ENCODE measurements at places on chromosomes 16 and 17.

- DNase-seq: no peak
Observed at GRCh38 chr16:1539720-1540555, 6.5 kb downstream of the TMEM204 start.

- no peak for DNase-seq
Observed at GRCh38 chr17:18159551-18160120, 24.0 kb upstream of the ALKBH5 start.

- no peak for DNase-seq
Observed at GRCh38 chr16:23917621-23918020, 81.8 kb downstream of the PRKCB start.

- DNase-seq: no peak
Observed at GRCh38 chr16:49330562-49331201, 42.9 kb upstream of the C16orf78 start.

DNA sequence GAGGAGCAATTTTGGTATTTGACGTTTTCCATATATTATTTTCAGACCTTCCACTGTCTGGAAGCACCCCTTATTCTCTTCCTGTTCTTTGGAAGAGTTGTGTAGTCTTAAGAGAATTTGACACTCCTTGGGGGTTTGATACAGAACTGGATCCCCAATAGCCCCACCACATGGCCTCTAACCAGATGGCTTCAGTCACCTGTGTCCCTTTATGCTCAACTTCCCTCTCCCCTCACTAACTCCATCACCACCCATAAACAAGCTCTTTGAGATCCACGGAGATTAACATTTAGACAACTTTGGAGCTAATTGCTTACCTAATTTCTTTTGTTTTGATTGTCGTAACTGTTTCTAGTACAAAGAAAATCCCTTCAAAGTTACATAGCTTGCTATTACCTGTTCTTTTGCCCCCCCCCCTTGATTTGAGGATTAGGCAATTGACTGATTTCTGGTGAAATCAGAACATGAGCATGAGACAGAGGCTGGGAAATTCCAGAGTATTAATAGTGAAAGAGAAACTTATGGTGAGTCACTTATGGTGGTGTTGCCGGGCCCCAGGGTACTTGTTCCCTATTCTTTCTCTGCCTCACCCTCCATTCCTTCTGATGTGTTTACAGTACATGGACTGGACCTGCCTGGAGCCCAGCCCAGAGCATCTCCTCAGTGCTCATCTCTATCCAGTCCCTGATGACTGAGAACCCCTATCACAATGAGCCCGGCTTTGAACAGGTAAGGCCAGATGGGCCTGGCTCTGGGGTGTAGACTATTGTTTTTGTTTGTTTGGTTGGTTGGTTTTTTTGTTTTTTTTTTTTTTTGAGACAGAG lies 7.5 kb downstream of the UBE2Z start:
- DNase-seq: peak; percentile 69

- no peak for DNase-seq
Observed at GRCh38 chr17:40556884-40557414, 8.3 kb downstream of the CCR7 start.

DNA sequence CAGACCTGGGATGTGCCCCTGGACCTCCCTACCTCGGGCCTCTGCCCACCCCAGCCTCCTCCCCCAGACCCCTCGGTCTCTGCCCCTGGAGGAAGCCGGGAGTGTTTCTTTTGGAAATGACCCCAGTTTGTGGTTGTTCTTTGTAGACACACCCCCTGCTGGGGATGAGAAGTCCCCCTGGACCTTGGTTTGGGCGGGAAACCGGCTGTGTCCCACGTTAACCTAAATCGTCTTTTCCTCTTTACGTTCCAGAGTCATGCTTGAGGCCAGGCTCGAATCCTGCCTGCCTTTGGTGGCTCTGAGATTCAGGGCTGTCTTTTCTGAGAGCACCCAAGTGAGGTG lies 116.6 kb downstream of the METRNL start:
- no peak for DNase-seq

DNA sequence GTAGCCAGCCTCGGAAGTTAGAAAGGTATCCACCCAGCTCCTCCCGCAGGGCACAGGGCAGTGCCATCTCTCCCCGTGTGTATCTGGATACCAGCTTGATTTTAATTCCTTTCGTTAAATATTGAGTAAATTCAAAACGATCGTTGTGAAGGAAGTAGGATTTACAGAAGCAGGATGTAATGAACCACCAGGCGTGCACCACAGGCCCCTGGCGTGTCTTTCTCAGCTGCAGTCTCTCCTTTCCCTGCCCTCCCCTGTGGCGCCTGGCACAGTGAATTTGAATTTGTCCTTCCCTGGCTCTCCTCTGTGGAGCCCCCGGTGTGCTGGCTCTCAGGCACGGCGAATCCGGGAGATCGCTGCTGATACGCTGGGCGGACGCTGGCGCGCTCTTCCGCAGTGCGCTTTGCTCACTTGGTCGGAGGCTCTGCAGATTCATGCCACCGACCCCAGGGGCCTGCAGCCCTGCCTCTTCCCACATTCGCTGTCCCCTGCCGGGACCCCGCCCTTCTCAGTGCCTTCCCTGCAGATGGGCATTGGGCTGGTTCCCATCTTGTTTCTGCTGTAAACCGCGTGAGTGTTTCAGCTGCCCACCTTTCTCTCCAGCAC lies 164.6 kb downstream of the RPTOR start:
- no peak for DNase-seq

GRCh38 chr16:67719778-67720144 lies 645 bp upstream of the GFOD2 start:
- peak; percentile 7 for DNase-seq

DNA sequence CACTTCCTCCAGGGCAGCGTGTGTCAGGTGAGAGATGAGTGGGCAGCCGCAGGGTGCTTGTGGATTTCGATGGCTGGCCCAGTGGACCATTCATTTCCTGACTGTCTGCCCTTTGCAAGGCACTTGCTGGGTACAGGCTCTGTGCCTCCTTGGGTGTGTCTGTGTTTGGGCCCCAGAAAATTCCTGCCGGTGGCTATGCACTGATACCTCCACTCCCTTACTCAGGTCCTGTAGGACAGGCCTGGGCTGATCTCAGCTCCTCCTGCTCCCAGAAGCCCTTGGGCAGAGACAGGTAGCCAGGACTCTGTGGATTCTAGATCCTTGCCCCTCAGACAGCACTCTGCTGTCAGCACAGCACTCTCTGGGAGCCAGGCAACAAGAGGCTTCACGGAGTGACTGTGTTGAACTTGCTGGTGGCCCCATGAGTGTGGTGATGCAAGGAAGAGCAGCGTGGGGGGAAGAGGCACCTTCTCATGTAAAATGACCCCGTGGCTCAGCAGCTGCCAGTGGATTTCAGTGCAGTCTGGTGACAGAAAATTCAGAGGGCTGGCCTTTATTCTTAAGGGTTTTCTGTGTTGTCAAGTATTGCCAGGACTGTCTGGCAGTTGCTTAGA lies 29.0 kb downstream of the PGS1 start:
- DNase-seq: no peak

- DNase-seq: no peak
Observed at GRCh38 chr17:27455236-27455913, 873 bp upstream of the KSR1 start.

DNA sequence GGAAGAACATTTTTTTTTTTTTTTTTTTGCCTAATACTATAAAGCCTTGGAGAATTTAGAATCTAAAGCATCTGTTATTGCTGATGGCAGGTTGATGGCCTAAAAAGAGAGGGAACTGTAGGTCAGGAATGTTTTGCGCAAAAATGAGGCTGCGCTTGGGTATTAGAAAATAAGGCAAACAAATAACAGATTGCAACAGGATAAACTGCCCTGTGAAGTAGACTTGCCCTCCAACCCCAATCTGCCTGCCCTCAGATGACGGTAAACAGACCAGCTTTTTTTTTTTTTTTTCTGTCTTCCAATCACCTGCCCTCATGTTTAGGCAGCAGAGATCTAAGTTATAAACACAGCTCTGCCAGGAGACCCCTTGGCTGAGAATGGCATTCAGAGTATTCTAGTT lies 3.8 kb upstream of the DHX8 start:
- DNase-seq: no peak

GRCh38 chr16:63749276-63749675 lies 1372.6 kb downstream of the CDH11 start:
- no peak for DNase-seq

- DNase-seq: no peak
Observed at GRCh38 chr17:1577182-1577581, 14.6 kb upstream of the PITPNA start.

DNA sequence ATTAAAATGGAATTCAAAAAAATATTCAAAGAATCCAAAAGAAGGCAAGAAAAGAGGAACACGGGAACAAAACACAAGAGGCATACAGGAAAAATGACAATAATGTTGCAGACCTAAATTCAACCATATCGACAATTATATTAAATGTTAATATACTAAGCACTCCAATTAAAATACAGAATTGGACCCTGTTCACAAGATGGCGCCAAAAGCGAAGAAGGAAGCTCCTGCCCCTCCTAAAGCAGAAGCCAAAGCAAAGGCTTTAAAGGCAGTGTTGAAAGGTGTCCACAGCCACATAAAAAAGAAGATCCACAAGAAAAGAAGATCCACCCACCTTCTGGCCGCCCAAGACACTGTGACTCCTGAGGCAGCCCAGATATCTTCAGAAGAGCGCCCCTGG lies 6.3 kb upstream of the XAF1 start:
- no peak for DNase-seq

- DNase-seq: peak; percentile 49
Observed at GRCh38 chr17:60392845-60393702, 1.1 kb upstream of the USP32 start.

DNA sequence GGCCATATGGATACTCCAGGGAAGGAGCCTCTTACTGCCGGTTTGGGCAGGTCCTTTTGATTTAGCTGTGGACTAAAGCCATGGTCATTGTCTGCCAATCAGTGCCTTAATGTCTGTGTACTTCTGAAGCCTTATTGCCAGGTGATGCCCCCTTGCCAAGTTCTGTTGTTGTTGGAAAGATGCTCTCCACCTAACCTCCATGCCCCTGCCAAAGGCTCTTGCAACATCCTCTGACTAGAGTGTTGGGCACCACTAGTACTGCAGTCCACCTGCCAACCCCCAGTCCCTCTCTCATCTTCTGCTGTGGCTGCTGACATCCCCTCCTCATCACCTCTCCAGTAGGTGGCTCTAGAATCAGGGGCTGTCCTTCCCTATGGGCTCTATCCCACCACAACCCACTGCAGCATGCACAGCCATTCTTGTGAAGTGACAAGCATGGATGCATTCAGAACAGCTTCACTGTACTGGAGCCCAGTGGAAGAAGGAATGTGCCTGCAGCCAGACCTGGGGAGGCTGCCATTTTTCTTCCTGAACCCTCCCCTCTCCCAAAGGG lies 375.3 kb upstream of the CDH5 start:
- no peak for DNase-seq

- no peak for DNase-seq
Observed at GRCh38 chr17:1966274-1967086, 58.7 kb downstream of the RTN4RL1 start.

DNA sequence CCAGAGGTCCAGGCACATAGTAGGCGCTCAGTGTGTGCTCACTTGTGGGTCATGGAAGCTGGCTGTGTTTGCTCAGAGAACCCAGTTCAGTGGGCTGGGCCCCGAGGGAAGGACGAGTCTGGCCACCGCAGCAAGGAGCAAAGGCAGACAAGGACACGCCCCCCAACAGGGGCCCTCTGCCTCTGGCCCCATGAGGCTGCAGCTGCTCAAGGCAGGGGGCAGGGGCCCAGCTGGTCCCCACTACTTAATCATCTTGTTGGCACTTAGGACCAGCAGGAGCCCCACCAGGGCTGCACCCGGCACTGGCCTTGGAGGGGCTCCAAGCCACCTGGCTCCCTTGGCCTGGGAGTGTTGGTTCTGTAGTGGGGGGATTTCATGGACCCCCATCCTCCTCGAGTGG lies 16.1 kb downstream of the KCNJ12 start:
- no peak for DNase-seq

DNA sequence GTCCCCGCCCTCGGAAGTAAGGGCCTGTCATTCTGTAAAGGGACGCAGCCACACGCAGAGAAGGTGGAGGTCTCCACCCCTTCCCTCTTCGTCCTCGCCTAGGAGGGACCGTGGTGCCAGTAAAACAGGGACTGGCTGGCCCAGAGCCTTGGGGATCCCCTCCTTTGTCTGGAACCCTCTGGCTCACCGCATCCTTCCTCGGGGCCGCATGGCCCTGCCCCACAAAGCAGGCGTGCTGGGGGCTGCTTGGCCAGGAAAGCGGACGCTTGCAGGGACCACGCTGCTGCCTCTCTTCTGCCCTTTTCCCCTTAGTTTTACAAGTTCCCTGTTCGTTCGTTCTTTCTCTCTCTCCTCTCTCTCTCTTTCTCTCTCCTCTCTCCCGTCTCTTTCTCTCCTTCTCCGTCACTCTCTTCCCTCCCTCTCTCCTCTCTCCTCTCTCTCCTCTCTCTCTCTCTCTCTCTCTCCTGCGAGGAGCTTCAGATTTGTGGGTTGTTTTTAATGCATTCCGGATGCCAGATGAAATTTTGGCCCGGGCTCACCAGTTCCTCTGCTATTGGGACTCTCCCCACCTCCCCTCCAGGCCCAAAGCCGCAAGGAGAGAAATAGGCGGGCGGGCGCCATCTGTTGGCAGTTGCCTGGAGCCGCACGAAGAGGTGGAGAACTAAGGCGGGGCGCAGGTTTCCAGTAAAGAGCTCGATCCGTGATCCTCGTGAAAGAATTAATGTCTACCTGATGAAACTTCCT lies 35.1 kb upstream of the CDRT4 start:
- peak; percentile 72 for DNase-seq

DNA sequence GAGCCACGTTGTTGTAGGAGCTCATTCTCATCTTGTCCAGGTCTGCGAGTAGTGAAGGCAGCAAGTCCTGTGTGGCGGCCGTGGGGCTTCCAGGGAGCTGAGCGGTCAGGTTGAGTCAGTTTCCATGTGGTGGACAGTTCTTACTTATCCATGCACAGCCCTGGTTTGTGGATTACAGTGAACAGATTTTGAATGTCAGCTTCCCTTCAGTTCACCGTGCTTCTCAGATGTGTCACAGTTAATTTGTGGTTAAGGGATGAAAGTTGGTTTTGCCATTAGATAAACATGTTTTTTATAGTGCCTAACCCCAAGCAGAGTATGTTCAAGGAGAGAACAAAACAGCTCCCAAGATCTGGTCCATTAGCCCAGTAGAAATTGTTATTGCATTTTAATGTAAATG lies 103.1 kb downstream of the RPTOR start:
- DNase-seq: peak; percentile 21

- DNase-seq: no peak
Observed at GRCh38 chr17:31835984-31836383, 23.1 kb downstream of the COPRS start.

GRCh38 chr17:40472733-40473452 lies 28.5 kb downstream of the TNS4 start:
- no peak for DNase-seq

DNA sequence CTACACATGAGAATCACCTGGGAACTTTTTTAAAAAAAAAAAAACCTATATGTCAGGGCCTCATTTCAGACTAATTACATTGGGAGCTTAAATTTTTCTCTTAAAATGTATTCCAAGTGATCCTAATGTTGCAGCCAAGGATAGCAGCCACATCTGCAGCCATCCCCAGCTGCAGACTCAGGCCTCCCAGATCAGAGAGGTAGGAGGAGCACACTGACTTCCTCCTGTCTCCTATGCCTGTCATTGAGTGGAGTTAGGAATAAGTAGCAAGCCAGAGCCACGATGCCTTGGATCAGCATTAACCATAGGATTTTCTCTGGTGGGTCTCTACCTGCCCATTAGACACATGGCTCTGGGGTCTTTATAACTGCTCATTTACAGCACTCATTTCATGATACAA lies 463.5 kb downstream of the HS3ST4 start:
- no peak for DNase-seq

Data from stimulated activated CD4-positive, alpha-beta T cell treated with anti-CD3 and anti-CD28 coated beads, Interleukin-4, amount 100 ng/mL, for 24 hours (primary cell).